ENCODE measurements at places on chromosomes 3 and 15.

- DNase-seq: no peak
Measured at GRCh38 chr15:47796339-47796738, 79.0 kb downstream of the SEMA6D start.

DNA sequence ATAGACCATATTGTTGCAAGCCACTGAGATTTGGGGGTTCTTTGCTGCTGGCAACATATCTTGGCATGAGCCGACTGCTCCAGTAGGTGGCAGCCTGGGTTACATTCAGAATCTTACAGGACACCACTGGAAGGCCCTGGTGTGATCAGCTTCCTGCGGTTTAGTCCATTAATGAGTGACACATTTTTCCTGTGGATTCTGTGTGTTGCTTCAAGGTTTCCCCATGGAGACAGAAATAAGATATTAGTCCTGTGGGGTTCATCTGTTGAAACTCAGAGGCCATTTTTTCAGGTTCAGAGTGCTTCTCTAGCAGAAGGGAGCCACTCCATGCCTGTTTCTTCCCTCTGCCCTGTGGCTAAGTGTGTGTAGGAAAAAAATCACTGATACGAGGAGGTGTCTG, 116.2 kb downstream of the MFSD1 start:
- no peak for DNase-seq

DNA sequence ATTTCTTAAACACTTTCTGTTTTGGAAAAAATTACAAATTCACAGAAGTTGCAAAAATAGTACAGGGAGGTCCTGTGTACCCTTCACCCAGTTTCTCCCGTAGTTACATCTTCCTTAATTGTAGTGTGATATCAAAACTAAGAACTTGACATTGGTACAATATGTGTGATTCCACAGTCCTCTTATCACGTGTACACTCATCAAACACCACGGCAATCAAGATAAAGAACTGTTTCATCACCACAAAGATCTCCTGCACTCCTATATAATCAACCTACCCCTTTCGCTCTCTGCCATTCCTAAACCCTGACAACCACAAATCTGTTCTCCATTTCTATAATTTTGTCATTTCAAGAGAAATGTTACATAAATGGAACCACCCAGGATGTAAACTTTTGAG, 31.4 kb downstream of the POMGNT2 start:
- DNase-seq: no peak

- DNase-seq: no peak
Measured at GRCh38 chr3:68306571-68306970, 625.8 kb downstream of the TAFA4 start.

GRCh38 chr15:100780208-100780800, 99.3 kb upstream of the ALDH1A3 start:
- DNase-seq: no peak

- no peak for DNase-seq
Measured at GRCh38 chr3:55505776-55506175, 18.7 kb upstream of the WNT5A start.

DNA sequence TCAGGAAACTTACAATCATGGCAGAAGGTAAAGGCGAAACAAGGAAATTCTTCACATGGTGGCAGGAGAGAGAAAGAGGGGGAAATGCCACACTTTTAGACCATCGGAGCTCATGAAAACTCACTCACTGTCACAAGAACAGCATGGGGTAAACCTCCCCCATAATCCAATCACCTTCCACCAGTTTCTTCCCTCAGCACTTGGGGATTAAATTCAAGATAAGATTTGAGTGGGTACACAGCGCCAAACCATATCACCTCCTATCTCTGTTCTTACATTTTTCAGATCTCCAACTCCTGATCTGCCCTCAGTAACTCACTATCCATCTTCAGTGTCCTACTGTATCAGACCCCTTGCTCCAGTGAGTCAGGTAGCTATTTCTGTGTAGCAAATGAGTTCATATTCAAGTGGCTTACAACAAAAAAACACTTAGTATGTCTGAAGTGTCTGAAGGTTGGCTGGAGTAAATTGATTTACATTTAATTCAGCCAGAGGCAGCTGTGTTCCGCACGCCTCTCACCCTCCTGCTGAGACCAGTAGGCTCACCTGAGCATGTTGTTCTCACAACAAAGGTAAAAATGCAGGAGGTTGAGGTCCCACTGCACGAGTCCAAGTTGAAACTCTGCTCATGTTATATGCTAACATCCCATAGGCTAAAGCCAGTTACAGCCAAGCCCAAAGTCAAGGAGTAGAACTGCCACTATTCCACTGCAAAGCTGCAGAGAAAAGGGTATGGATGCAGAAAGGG, 180.7 kb upstream of the LMCD1 start:
- DNase-seq: no peak
